ENCODE measurements at places on chromosomes 1 and 21.

DNA sequence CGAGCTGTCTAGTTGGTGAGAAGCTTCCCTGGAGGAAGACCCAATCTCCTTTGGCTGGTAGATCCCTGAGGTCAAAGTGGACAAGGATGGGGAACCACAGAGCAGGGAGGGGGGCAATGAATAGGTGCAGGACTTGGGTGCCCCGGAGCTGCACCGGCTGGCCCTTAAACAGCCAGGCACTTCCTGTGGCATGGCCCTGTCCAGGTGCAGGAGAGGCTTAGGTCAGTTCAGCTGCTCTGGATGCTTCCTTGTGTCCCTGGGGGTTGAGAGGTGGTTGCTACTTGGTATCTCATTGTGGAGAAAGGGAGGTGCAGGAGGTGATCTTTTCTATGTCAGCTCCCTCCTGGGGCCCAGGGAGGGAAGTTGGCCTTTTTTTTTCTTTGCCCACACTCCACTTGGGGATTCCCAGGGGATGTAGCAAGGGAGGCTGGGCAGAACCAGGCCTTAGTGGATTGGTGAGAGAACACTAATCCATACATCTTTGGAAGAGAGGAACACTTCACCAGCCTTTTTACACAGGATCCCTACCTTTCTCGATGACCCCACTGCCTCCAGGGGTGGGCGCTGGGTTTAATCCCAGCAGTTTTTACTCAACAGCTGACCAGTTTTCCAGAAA, 1.2 kb upstream of the ST3GAL3 start:
- ATAC-seq: no peak

GRCh38 chr21:43188592-43189210, 19.9 kb downstream of the CRYAA start:
- peak; percentile 87 for ATAC-seq

DNA sequence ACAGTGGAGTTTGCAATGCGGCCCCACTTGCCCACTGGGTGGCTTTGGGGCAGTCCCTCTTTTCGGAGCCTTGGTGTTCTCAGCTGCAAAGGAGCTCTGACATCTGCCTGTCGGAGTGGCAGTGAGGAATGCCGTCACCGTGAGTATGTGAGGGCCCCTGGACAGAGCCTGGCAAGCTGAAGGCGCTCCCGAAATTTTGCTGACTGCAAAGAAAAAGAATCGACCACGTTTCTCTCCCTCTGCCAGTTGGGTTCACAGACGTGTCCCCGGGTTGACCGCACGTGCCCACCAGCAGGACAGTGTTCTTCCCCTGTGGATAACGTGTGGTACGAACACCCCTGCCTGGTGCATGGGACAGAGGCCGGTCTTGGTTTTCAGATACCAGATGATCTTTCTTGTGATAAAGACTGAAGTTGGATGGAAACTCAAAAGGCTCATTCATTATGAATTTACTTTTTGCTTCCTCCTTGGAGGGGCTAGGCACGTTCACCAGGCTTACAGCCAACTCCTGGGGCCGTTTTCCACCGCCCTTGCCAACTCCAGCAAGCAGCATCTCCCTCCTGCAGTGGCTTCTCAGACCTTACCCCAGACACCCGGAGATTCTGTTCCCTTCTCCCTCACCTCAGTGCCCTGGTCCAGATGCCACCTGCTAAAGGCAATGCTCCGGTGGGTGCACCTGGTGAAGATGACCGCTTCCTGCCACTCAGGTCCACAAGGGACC, 29.7 kb downstream of the ECE1 start:
- ATAC-seq: no peak

DNA sequence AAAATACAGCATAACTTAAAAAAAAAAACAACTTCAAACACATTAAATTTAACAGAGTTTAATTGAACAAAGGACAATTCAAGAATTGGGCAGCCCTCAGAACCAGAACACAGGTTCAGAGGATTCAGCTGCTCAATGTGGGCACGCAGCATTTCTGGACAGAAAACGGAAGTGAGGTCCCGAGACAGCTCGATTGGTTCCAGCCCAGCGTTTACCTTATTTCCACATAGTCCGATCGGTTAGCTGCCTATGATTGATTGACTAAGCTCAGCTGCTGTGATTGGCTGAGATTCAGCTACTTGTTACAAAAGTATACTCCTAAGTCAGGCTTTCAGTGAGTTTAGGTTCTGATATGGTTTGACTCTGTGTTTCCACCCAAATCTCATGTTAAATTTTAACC, 33.3 kb downstream of the ZP4 start:
- no peak for ATAC-seq

DNA sequence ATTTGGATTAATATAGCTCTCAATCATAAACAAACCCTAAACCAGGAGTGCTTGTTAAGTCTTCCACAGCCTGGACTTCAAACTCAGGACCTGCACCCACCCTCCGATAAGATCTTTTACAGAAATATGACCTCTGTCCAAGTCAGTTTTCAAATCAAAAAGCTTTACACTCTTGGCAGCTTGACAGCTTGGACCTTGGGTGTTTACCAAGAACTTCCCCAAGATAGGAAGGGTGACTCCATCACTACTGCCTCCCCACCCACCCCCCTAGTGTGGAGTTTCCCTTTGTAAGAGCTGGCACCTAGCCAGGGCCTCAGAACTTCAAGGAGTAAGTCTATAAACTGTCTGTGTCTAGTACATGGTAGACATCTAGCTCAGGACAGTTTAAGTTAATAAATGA, 9.6 kb downstream of the BCAR3 start:
- ATAC-seq: peak; percentile 24

DNA sequence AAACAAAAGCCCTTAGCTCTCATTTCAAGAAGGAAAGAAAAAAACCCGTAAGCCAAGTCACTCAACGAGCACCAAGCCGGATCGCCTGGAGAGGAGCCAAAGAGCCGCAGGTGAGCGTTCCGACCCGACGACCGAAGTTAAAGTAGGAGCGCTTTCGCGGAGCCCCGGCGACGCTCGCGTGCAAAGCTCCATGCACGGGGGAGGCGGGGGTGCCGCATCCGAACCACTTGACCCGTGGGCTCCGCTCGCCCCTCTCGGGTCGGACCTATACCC, 382 bp downstream of the GPBP1L1 start:
- ATAC-seq: no peak

DNA sequence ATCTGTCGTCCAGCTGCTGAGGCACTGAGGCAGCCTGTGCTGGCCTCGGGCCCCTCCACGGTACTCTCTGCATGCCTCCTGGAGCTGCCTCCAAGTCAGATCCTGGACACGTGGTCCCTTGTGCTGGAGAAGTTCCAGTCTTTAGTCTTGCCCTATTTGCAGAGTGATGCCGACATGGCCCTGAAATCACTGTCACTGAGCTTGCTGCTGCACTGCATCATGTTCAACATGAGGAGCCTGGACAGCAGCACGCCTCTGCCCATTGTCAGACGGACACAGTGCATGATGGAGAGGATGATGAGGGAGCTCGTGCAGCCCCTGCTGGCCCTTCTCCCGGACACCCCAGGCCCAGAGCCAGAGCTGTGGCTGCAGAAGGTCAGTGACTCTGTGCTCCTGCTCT, 10.0 kb downstream of the URB2 start:
- ATAC-seq: no peak

- ATAC-seq: no peak
These were observed 484.5 kb upstream of the DAB1 start for GRCh38 chr1:57908147-57908890.
